ENCODE measurements at places on chromosomes 5 and 9. TPM values are rescaled to one million over a fixed set of nuclear protein-coding genes. Genes with fewer than 3 reads are reported as not detected.

- DNase-seq: no peak
Measured at GRCh38 chr5:89471541-89471940, 588.6 kb upstream of the MEF2C start.

- peak; percentile 83 for DNase-seq
Measured at GRCh38 chr5:151093476-151093889, 12.6 kb upstream of the TNIP1 start.

- DNase-seq: peak; percentile 52
Measured at GRCh38 chr5:122576256-122577016, 198.4 kb upstream of the SNX2 start.

GRCh38 chr9:29422438-29422837 lies 1849.2 kb upstream of the C9orf72 start:
- DNase-seq: peak; percentile 45

DNA sequence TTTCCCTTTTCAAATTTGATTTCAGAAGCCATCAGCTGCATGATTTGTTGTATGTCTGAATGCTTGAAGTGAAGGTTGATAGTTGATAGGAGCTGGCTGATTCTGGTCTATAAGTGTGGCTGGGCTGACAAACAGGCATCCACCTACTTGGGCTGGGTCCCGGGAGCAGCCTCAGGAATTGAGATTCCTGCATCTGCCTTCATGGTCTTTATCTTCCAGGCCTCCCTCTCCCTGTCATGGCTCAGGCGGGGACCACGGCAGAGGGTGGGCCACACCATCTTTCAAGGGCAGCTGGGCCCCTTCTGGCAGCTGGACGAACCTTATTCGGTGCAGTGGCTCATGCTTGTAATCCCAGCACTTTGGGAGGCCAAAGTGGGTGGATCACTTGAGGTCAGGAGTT lies 55.9 kb downstream of the ROPN1L start:
- DNase-seq: peak; percentile 64

DNA sequence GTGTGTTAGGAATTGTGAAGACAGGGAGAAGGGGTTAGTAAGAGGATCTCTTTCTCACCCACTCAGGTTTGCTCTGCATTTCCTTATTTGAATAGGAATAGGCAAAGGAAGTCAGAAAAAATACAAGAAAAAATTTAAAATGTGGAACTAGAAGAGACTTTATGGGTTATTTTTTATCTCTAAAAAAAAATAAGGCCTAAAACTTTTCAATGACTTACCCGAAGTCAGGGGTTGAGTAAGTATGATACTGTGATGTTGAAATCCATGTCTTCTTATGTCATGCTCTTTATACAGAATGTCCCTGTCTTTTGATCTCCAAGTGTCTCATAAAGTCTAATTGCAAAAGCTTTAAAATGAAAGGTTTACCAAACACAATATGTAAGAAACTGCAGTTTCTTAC lies 148.3 kb upstream of the PIK3R1 start:
- no peak for DNase-seq

GRCh38 chr5:143862271-143862670 lies 50.3 kb downstream of the HMHB1 start:
- no peak for DNase-seq

DNA sequence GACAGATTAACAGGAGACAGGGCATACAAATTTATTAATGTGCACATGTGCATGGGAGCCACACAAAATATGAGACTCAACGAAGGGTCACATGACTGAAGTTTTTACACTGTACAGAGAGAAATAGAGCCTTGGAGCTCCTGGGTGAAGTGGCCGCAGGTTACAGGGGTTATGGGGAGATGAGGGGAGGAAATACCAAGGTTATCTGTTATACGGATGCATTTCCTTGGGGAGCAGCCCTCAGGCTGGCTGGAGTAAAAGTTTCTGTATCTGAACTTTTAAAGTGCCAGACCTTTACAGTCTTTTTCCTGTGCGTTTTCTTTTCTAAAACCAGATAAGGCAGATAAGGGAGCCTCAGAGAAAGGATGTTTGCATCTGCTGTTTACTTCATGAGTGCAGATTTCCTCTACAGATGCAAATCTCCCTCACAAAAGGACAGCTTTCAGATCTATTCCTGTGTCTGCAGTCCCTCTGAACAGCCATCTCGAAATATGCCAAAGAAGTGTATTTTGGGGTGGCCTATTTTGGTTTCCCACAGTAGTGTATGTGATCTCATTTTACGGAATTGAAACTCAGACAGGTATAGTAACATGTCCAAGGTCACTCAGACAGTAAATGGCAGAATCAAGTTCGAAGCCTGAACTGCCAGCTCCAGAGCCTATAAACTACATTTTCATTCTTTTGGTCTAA lies 139.3 kb upstream of the FBXL17 start:
- DNase-seq: peak; percentile 11

DNA sequence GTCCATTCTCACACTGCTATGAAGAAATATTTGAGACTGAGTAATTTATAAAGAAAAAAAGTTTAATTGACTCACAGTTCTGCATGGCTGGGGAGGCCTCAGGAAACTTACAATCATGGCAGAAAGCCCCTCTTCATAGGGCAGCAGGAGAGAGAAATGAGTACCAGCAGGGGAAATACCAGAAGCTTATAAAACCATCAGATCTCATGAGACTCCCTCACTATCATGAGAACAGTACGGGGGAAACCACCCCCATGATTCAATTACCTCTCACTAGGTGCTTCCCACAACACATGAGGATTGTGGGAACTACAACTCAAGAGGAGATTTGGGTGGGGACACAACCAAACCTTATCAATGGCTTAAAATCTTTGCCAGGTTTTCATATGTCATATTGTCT lies 20.3 kb upstream of the TENT4A start:
- no peak for DNase-seq

GRCh38 chr5:64000096-64000495 lies 37.9 kb upstream of the HTR1A start:
- no peak for DNase-seq

DNA sequence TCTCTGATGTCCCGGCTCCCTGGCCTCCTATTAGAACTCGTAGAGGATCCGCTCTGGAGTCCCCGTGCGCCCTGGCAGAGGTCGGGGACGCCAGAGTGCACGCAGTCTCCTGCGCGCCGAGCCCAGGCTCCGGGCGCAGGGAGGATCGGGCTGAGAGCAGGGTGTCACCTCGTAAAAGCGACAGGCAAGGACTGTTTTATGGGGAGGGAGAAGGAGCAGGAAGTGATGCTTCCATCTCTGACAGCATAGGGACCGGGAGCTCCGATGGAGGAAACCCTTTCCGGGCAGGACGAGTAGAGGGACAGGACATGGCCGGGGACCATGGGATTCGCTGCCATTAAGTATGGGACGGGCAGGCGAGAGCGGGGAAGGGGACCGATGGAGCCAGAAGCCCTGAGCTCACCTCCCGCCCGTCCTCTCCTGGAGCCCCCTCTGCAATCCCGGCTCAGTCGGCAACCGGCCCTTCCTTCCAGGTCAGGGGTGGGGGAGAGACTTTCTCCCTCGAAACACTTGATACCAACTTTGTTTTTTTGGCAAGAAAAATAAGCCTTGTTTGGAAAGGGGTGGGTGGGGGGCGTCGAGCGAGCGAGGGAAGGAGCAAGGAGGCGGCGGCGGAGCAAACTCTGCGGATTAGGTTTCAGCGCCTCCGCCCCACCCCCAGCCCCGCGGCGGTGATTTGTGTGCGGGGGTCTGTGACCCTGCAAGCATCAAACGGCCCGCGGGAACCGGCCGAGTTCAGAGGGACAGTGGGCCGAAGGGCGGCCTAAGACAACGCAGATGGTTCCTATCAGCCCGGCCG lies 12.6 kb downstream of the LMX1B start:
- no peak for DNase-seq

GRCh38 chr5:112293587-112293986 lies 125.5 kb downstream of the EPB41L4A start:
- no peak for DNase-seq

DNA sequence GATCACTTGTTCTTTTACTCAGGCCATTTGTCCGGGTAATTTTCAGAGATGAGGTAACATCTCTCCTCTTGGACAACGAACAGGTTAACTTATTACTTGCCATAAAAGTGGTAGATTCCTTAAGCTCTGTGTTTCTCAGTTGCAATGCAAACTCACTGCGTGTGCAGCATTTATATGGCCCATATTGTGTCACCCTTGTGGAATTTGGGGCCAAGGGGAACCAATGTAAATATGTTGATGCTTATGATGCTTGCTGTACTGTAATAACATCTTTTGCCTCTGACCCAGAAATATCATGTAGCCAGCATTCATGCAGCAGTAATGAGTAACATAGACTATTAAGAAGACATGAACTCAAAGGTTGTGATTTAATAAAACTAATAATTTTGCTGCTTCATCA lies 175.8 kb downstream of the ADAMTS6 start:
- DNase-seq: no peak

The FGF1 gene
- total RNA-seq: 9.9 TPM

The PRXL2C gene
- 17.8 TPM for total RNA-seq

The FBP2 gene
- total RNA-seq: not detected

The NR5A1 gene
- total RNA-seq: not detected

The EIF4E1B gene
- total RNA-seq: 5.3 TPM

The IL13 gene
- total RNA-seq: not detected

The PCDH1 gene
- total RNA-seq: 9.9 TPM

Data from umbilical cord (tissue), 2 donors.